Testis (tissue), 5 donors: ENCODE measurements at places on chromosomes 2 and 18. TPM values are rescaled to one million over a fixed set of nuclear protein-coding genes. Genes with fewer than 3 reads are reported as not detected.

DNA sequence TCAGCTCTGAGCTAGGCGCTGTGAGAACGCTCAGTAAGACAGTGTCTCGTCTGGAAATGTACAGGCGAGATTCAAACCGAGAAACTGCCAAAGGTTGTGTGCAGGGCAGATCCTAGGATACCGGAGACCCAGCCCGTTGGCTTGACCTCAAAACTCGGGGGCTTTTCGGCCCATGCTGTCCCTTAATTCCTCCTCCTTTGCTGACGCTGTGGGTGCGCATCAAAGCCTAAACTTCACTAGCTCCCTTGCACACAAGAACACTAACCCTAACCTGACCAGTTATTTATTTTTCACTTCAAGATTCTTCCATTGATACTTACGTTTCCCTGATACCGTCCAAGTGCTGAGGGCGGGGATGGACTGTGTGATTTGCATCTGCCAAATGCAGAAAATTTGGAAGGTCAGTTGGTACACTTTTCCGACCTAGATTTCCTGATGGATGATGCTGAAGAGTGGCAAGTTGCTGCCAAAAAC is 1.0 kb upstream of the AAK1 start:
- no peak for DNase-seq

- no peak for DNase-seq
Observed at GRCh38 chr18:7658701-7659100, 91.6 kb downstream of the PTPRM start.

DNA sequence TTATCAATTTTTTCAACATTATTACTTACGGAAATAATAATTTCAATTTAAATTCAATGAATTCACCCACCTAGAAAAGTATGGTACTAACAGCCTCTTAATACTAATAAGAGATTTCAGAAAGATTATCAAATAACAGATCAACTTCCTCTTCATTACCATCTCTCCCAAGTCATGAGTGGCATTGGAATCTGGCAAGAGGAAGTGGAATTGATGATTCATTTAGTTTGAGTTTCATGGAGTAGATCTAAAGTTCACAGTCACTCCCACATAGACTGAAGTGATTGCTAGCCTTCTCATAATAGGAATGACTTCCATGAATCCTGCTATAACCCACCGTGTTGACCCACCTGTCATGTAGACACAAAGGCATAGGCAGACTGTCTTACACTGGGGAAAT is 77.7 kb upstream of the WDR75 start:
- DNase-seq: no peak

DNA sequence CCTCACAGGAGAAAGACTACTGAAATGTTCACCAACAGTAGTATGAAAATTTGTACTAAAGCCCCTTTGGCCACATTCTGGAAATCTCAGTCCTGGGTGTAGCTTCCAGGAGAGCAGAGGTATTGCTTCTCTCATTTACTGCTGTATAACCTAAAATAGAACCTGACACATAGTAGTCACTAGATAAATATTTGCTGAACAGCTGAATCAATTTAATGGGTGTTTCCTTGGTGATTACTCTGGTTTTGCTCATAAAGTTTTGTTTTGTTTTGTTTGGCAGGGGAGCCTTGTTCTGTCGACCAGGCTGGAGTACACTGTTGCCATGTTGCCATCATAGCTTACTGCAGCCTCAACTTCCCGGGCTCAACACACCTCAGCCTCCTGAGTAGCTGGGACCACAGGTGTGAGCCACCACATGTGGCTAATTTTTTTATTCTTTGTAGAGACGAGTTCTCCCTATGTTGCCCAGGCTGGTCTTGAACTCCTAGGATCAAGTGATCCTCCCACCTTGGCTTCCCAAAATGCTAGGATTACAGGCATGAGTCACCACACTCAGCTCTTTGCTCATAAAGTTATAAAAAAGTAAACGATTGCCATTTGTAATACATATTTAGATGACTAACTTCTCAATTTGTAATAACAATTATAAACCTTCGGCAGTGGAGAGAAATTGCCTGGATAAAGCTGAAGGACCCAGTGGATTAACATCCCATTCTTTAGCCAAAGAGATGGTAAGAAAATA is 11.5 kb upstream of the PARD3B start:
- no peak for DNase-seq

DNA sequence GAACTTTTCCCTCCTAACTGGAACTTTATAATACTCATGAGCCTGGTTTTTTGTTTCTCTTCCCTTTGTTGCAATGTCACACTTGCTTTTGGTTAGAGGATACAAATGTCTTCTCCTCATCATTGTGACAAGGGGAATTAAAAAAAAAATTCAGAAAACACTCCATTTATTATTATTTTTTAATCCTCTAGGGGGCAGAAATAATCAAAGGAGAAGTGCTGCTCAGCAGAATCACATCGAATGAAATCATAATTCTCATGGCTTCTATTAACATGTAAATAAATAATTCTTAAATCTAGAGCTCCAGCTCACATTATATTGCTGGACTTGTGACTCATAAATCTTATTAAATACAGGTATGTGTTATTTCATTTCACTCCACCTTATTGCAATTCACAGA is 273.8 kb downstream of the TRIB2 start:
- DNase-seq: no peak

DNA sequence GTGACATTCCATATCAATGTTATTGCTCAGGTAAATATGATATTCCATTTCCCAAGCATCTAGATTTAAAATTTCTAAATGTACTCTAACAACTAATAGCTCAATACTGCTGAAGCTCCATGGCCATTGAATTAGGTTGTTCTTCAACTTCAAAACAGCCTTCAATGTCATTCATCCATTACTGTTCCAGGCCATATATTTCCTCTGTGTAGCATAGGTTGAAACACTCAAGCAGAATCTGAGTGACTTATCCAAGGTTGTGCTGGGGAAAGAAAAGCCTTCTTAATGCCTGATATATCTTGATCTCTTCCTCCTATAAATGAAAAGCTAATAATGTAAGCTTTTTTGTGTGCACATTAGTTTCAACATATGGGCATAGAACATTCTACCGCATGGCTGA is 142.1 kb upstream of the ARL4C start:
- no peak for DNase-seq

DNA sequence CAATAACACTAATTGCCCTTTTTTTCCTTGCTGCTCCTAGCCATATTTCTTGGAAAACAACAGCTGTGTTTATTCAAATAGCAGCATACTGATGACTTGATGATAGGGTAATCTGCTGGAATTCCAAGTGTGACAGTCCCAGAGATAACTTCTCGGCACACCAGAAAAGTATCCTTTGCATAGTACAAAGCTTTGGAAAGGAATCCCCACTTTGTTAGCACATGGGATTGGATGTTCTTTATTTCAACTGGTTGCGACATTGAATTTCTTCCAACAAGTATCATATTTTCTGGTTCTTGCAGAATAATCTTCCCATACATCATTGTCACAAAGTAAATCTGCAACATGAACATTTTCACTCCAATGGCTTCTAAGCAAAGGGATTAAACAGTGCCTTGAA is 445.8 kb upstream of the ACVR2A start:
- no peak for DNase-seq

GRCh38 chr18:57583297-57583835 is 3.1 kb downstream of the FECH start:
- DNase-seq: no peak

DNA sequence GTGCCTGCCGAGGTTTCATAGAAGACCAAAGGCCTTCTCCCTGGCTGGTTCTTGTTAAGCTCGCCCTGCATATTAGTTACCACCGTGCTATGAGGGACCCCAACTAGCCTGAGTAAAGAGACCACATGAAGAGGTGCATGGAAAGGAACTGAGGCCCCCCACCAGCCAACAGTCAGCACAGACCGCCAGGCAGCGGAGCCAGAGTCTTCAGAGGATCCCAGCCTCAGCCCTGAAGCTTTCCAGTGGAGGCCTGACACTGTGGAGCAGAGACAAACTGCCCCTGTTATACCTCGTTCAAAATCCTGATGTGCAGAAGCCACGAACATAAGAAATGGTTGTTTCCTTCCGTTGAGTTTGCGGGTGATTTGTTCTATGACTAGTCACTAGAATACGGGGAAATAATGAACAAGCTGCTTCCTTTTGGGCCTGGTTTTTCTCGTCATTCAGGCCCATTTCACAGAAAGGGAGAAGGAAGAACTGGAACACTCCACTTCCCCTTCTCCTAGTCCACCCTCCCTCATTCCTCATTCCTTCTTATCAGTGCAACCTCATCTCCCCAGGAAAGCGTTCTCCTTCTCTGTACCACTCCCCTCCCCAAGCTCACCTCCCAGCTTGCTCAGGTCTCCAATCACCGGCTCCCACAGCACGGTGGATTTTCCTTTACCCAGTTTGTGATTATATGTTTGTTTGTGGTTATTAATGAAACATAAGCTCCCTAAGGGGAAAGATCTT is 3.0 kb upstream of the GLI2 start:
- DNase-seq: peak; percentile 1

Gene HOXD13
- not detected for total RNA-seq

Gene ANKRD29
- total RNA-seq: 23.5 TPM

Gene YPEL5
- total RNA-seq: 131 TPM

Gene MZT2B
- total RNA-seq: 132 TPM

Gene TPO
- total RNA-seq: 2.9 TPM
